ENCODE measurements at places on chromosomes 4 and X.

DNA sequence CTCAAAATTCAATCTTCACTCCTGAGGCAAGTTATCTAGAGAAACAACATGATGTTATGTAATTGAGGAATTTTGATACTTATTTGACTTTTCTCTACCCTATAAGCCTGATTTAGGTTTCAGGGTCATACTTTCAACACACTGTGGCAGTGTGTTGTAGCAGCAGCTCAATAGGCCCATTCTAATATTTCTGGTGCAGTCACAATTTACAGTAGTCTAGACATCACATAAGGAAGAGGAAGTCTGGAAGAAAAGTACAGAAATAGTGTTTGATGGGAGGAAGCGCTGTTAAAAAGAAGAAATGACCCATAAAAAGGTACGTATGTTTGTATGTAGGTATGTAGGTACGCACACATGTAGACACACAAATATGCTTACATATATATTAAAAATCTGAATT, 194.3 kb downstream of the ARHGAP24 start:
- no peak for DNase-seq

- DNase-seq, result no peak
Observed at GRCh38 chr4:125097729-125098128, 217.0 kb upstream of the FAT4 start.

DNA sequence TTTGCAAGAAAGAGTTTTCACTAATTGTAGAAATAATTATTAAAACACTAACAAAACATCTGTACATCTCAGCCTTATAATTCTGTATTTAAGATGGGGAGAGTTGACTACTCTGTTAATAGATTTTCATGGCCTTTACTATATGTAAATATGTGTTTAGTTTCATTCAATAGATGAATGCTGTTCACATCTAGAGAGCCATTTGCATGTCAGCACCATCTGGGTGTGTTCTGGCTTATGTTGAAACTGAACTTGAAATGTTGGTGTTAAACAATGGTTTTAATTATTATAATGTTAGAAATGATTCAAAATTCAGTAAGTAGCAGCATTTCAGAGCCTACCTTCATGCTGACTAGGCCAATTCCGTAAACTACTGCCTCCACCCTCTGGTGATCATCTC, 102.5 kb upstream of the ADAD1 start:
- DNase-seq, result no peak

DNA sequence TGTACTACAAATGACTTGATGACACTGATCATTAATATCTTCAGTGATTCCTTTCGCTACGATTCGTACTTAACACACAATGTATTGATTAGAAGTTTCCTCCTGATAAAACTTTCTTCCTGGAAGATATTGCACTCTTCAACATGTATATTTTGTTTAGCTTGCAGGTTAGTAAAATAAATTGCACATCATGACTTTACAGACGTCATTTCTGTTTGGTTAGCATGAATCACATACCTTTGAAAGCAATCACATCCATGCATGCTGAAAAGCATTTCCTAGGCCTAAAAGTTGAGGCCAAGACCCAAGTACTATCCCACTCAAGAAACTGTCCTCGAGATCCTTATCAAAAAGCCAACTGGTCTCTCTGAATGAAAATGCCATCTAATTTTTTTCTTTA, 1841.0 kb upstream of the PCDH7 start:
- no peak for DNase-seq

GRCh38 chr4:38313999-38314561, 349.9 kb upstream of the KLF3 start:
- no peak for DNase-seq

- DNase-seq, result no peak
Observed at GRCh38 chrX:9191392-9191791, 157.5 kb upstream of the FAM9B start.

DNA sequence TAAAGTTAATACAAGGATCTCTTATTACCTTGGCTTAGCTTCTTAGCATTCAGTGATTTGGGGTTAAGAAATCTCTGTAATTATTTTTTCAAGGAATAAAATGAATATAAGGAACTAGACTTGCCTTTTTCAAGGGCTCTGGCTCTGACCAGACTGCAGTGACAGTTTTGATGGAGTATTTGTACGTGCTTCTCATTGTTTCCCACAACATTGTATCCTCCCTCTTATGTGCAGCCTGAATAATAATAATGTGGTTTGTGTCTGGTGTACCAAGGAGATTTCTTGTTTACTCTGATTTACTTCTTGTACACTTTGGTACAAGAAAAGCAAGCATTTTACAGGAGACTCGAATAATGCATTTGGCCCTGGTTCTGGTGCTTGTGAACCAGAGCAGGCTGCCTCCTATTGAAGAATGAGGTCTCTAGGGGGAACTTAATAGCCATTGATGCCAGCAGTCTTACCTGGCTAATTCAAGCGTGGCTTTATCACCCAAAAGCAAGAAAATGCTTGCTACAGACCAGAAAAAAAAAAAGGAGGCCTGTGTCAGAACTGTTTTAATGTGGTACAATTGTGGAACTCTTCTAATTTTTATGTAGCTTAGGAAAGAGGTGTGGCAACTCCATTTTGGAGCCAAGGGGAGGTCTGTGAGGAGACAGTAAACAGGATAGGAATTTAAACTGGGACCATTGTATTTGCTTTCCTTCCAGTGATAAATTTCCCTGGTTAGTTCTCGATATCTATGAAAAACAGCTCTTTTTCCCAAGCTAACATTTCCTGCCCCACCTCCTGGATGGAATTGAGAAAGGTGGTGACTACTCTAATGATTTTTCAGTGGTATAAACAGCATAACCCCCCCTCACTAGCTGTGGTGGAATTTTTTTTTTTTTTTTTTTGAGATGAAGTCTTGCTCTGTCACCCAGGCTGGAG, 5.6 kb downstream of the OTC start:
- no peak for DNase-seq

- DNase-seq, result no peak
Observed at GRCh38 chr4:103907414-103907813, 187.6 kb upstream of the TACR3 start.

DNA sequence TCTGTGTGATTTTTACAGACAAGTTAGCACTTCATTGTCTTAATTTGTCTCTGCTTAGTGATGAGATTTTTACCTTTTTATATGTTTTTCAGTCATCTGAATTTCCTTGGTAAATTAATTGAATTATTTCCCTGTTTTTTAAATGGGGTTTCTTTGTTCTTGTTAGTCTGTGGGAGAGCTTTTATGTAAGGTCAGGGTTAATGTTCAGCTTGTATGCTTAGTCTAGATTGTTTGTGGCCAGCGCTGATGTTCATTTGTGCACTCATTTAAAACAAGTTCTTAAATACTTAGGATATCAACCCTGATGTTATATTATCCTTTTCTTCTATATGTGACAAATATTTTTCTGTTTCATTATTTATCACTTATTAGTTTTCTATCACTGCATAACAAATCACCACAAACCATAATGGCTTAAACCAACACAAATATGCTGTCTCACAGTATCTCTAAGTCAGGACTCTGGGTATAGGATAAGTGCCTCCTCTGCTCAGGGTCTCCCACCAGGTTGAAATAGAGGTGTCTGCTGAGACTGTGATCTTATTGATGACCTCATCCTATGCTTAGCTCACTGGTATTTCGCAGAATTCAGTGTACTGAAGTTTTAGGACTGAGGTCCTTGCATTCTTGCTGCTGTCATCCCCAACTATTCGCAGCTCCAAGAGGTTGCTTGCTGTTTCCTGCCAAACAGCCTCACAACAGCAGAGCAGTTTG, 53.2 kb downstream of the ATP10D start:
- no peak for DNase-seq

DNA sequence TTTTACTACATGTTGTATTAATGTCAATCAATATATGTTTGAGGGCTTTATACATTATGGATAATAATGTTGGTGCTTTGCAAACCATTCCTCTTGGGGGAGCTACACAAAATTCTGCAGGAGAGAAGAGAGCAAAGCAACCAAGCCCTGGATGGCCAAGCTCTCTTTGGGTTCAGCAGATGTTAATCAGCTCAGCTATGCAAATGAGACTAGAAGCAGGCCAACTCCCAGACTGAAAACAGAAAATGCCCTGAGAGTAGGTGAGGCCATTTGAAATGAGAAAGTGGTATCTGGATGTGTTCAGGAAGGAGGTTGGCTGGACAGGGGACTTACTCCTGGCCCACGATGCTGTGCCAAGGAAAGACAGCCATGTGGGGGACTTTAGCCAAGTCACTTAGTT, 387.0 kb downstream of the BCOR start:
- DNase-seq, result no peak
